Mesenchymal stem cell (in vitro differentiated cells and primary cell): ENCODE measurements at places on chromosomes 7 and 10.
A peak's percentile ranks its signal among the peaks of the same experiment; 100 is the strongest.

DNA sequence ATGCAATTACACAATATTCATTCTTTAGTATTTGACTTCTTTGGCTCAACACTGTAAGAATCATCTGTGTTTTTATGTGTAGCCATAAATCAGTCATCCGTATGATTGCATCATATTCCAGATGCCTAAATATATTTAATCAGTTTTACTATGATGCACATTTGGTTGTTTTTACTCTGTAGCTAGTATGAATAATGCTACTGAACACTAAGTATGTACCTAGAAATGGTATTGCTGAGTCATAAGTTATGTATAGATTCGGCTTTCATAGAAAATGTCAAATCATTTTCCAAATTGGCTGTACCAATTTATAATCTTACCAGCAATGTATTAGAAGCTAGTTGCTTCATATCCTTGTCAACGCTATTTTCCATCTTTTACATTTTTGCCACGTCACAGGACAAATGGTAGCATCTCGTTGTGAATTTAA is 197.3 kb upstream of the PLXNA4 start:
- no peak for DNase-seq

DNA sequence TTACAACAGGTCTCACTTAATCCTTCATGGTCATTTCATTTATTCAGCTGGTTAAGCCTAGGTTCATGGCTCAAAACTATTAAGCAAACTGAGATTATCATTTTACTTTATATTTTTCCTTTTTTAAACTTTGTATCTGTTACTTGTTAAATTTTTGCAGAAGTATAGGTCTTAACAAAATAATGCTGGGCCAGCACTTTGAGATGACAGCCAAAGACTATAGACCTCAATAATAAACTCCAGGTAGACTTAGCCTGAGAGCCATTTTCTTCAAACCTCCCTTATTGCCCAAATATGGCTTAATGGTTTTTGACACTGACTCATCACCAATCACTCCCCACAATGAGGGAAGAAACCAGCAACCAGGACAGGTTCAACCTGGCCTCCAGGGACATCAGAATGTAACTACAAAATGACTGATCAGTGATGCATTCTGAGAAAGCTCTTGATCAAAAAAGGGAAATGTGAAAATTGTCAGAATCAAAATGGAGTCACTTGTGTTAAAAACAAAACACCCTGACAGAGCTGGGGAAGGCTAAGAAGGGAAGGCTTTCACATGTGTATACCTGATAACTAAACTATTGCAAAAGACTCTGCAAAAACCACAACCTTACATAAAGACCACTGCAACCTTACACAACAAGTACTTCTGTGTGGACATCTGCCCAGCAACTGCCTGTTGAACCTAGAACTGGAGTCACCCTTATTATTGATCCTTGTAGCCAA is 2.1 kb upstream of the CCDC126 start:
- DNase-seq: peak; percentile 24

GRCh38 chr7:75854233-75854632 is 24.6 kb upstream of the RHBDD2 start:
- peak; percentile 68 for DNase-seq

- DNase-seq: no peak
Measured at GRCh38 chr10:118816471-118817168, 61.9 kb upstream of the CACUL1 start.

GRCh38 chr10:110992006-110992800 is 72.8 kb downstream of the SHOC2 start:
- DNase-seq: no peak

DNA sequence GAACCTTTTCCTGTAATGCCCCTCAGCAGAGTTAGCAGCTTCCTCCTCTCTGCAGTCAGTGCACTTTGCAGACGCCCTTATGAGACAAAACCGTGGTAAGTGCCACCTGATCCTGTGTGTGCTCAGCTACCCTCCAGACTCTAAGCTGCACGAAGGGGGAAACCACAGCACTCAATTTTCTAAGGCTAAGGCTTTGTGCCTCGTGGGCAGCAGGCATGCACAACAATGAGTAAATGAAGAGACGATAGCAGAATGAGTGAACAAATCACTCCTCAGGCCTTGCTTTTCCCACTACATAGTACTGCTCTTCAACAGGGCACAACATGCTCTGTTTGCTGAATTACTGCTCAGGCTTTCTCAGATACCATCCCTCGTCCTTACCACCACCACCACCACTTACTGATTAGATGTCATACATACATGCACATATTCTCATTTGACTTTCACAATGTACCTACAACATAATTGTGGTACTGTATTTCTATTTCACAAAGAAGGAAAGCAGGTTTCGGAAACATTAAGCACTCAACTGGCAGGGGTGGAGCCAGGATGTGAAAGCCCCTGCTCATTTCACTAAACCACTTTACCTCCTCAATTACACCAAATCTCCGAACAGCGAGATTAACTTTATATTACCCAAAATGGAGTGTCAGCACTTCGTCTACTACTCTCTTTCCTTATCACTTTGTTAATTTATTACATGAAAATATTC is 85.4 kb downstream of the ICA1 start:
- no peak for DNase-seq

- no peak for DNase-seq
Measured at GRCh38 chr7:27362026-27362425, 119.4 kb downstream of the EVX1 start.

- DNase-seq: peak; percentile 80
Measured at GRCh38 chr10:110993024-110993693, 73.8 kb downstream of the SHOC2 start.

- DNase-seq: peak; percentile 39
Measured at GRCh38 chr10:7410301-7410861, 453 bp downstream of the SFMBT2 start.
